ENCODE measurements at places on chromosomes 2 and 18. TPM values are rescaled to one million over a fixed set of nuclear protein-coding genes. Genes with fewer than 3 reads are reported as not detected.

DNA sequence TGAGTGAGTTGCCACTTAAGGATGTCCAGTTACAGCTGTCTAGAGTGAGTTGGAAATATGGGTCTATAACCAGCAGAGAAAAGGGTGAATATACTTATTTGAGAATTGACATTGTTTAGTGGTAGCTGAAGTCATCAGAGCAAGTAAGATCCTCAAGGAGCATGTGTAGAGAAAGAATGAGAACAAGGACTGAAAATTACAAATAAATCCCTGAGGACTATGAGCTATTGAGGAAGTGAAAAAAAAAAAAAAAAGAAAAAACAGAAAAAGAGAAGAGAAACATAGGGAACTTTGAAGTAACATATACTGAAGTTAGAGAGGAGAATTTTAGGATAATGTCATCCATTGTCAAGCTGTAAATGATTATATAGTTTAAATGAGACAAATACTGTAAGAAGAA lies 134.0 kb upstream of the CCDC68 start:
- H3K4me1 ChIP-seq: peaks cover 20% of the 10 kb centered on the region
- H3K4me3 ChIP-seq: no peak overlapping the region
- H3K27ac ChIP-seq: no peak overlapping the region
- no peak for DNase-seq

DNA sequence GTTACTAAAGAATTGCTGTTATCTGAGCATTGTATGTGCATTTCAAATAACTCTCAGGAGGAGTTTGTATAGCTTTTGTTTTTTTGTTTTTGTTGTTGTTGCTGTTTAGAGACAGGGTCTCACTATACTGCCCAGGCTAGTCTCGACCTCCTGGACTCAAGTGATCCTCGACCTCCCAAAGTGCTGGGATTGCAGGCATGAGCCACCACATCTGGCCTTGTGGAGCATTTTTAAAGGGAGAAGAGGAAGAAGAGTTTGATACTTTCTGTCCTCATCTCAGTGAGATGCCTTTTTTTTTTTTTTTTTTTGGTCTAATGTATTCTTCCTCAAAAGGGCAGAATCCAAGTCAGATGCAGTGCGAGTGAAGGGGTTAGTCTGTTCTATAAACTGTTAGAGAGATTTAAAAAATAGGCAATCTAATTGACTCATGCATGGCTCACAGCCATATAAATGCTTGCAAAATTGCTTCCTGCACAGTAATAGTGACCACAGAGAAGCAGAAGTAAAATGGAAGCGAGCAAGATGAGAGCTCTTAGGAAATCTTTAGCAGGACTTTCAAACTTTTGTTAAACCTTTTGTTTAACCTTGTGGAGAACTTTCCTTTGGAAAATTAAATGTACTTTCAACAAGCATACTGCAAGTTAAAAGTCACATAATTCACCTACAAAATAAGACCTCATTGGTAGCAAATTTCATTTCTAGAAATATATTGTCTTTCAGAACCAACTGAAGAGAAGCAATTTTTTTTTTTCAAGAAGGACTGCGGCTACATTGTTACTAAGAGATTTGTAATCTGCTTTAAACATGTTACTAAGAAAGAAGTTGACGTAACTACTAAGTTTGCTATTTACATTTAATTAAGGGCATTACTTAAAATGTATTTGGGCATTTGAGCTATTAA lies 52.3 kb upstream of the ROCK1 start:
- H3K27ac ChIP-seq: peak overlapping the region; percentile 97
- H3K36me3 ChIP-seq: no peaks in the 10 kb centered on the region
- peak; percentile 93 for DNase-seq

DNA sequence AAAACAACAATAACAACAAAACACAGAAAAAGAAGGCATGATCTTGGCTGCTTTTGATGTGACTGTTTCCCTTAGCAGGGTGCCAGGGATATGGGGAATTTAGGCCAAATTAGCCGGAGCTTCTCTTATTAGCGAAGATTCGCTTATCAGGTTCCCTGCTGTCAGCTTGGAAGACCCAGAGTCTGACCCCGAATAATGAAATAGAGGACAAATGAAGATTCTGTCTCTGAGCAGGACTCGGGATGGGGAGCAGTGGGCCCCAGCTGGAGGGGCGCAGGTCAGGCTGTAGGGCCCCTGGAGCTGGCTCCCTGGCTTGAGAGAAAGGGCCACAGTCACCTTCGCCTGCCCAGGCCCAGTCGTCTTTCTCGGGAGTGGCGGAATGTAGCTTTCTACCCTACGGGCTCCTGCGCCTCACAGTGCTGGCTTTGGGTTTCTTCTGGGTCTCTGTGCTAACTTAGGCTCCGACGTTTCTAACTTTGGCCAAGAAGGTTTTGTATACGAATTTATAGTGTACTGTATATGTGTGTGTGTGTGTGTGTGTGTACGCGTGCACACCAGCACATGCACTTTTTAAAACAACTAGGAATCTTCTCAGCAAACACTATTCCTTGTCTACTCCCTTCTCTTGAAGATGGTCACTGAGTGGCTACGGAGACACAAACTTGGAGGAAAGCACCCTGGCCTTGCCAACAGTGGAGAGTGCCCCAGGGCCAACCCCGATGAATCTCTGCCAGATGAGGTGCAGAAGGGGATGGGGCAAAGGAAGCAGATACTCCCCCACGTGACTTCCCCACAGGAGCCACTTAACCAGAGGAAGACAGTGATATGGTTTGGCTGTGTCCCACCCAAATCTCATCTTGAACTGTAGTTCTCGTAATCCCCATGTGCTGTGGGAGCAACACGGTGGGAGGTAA lies 195.6 kb upstream of the COPS8 start:
- no peak overlapping the region for H3K4me3 ChIP-seq
- DNase-seq: no peak
- H3K36me3 ChIP-seq: no peaks in the 10 kb centered on the region
- no peaks in the 10 kb centered on the region for H3K27me3 ChIP-seq
- H3K27ac ChIP-seq: no peak overlapping the region

GRCh38 chr2:229675569-229675968 lies 38.8 kb downstream of the DNER start:
- H3K4me3 ChIP-seq: no peak overlapping the region
- no peak overlapping the region for H3K27ac ChIP-seq
- no peaks in the 10 kb centered on the region for H3K4me1 ChIP-seq
- H3K36me3 ChIP-seq: no peaks in the 10 kb centered on the region

DNA sequence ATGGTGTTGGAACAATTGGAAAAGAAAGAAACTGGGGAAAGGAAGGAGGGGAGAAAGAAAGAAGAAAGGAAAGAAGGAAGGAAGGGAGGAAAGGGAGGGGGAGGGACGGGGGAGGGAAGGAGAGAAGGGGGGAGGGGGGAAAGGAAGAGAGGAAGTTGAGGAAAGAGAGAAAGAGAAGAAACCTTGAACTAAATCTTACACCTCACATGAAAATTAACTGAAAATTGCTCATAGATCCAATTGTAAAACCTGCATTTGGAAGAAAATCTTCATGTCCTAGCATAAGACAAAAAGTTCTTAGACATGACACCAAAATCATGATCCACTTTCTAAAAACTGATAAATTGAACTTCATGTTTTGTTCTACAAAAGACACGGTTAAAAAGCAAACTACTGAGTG lies 163.8 kb downstream of the EXOC6B start:
- H3K4me1 ChIP-seq: no peaks in the 10 kb centered on the region
- no peaks in the 10 kb centered on the region for H3K36me3 ChIP-seq
- DNase-seq: no peak
- no peak overlapping the region for H3K27ac ChIP-seq

DNA sequence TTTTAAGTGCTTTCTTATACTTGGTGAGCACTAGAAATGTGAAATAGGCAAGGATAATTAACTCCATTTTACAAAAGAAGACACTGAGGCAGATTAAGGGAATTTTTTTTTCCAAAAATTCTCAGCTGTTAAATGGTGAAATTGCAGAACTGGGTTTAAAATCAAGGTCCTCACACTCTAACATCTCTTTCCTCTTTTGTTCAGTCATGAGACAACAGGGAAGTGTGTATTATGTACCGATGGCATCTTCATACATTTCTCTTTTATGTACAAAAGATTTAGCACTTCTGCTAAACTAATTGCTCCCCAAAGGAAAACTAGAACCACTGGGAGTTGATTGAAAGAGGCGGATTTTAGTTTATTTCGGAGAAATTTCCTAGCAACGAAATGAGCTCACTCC lies 203.0 kb downstream of the SETBP1 start:
- no peak for DNase-seq
- no peaks in the 10 kb centered on the region for H3K36me3 ChIP-seq
- H3K27me3 ChIP-seq: no peaks in the 10 kb centered on the region
- H3K27ac ChIP-seq: no peak overlapping the region
- H3K4me1 ChIP-seq: peaks cover 29% of the 10 kb centered on the region
- H3K4me3 ChIP-seq: no peak overlapping the region

GRCh38 chr2:137000811-137001210 lies 235.5 kb downstream of the THSD7B start:
- H3K36me3 ChIP-seq: no peaks in the 10 kb centered on the region
- DNase-seq: no peak
- H3K27me3 ChIP-seq: no peaks in the 10 kb centered on the region
- H3K27ac ChIP-seq: no peak overlapping the region
- H3K4me1 ChIP-seq: no peaks in the 10 kb centered on the region

- H3K4me3 ChIP-seq: peak overlapping the region; percentile 33
- DNase-seq: no peak
- peak overlapping the region; percentile 59 for H3K27ac ChIP-seq
- H3K36me3 ChIP-seq: peaks cover 4% of the 10 kb centered on the region
Observed at GRCh38 chr2:190947141-190947540, 66.5 kb downstream of the GLS start.

- no peak overlapping the region for H3K27ac ChIP-seq
- no peaks in the 10 kb centered on the region for H3K4me1 ChIP-seq
- no peaks in the 10 kb centered on the region for H3K36me3 ChIP-seq
Observed at GRCh38 chr2:21422724-21423522, 299.2 kb downstream of the TDRD15 start.

DNA sequence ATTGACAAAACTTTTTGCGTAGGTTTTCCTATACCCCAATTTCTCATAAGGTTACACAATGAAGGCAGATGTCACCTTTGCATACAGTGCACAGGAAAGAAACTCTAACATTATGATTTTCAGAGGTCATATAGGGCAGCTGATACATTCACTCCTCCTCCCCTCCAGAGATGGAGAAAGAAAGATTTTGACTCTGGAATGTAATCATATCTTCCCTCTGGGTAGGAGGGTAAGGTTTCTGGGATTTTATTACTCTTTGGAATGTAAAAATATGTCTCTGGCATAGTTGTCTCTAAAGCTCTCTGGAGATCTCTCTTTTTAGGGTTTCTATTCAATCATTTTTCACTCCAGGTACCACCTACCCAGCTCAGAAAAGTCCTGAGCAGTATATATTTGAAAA lies 398.3 kb downstream of the GPD2 start:
- no peak overlapping the region for H3K27ac ChIP-seq
- H3K4me3 ChIP-seq: no peak overlapping the region
- H3K36me3 ChIP-seq: no peaks in the 10 kb centered on the region
- no peak for DNase-seq
- H3K4me1 ChIP-seq: no peaks in the 10 kb centered on the region

DNA sequence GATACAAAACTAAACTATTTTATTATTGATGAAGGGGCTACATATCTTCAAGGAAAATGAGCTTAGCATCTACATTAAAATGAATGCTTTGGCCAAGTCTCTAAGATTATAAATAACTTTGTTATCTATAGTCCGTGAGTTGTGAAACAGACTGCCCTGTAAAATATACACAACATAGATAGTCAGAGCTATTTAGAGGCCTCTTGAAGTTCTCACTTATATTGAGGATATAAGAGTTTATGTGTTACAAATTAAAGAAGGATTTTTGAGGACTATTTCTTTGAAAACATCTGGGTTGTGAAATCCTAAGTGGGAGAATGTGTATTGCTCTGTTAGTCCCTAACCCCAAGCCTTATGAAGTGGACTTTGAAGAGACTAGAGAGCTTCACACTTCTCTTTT lies 292.0 kb upstream of the CDH2 start:
- H3K4me1 ChIP-seq: no peaks in the 10 kb centered on the region
- DNase-seq: no peak
- no peaks in the 10 kb centered on the region for H3K27me3 ChIP-seq
- H3K4me3 ChIP-seq: no peak overlapping the region
- no peak overlapping the region for H3K27ac ChIP-seq
- no peaks in the 10 kb centered on the region for H3K36me3 ChIP-seq

- peak; percentile 39 for DNase-seq
- H3K4me3 ChIP-seq: no peak overlapping the region
- H3K36me3 ChIP-seq: no peaks in the 10 kb centered on the region
- peaks cover 5% of the 10 kb centered on the region for H3K4me1 ChIP-seq
- no peak overlapping the region for H3K27ac ChIP-seq
Observed at GRCh38 chr2:108630567-108631405, 88.5 kb upstream of the RANBP2 start.

DNA sequence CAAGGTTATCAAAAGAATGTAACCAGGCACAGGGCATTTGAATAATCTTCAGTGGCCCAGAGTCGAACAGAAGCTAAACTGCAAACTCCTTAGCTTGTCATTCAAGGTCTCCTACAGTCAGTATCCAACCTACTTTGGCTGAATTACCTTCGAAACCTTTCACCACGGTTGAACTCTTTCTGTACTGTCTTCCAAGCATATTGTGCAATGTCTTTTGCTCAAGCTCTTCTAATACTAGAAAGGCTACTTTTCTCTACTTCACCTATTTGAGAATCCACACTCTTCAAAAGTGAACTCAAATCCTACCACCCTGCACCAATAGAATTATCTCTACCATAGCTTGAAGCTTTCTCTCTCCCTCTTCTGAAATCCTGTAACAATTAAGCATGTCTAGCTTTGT lies 142.9 kb downstream of the NR4A2 start:
- no peaks in the 10 kb centered on the region for H3K36me3 ChIP-seq
- no peak overlapping the region for H3K27ac ChIP-seq
- no peak overlapping the region for H3K4me3 ChIP-seq
- H3K4me1 ChIP-seq: no peaks in the 10 kb centered on the region

- no peak overlapping the region for H3K27ac ChIP-seq
- DNase-seq: no peak
- peaks cover 40% of the 10 kb centered on the region for H3K36me3 ChIP-seq
- H3K4me1 ChIP-seq: no peaks in the 10 kb centered on the region
- H3K4me3 ChIP-seq: no peak overlapping the region
Observed at GRCh38 chr2:230505162-230505561, 89.2 kb downstream of the SP100 start.

Gene FAM228A
- total RNA-seq: 2.1 TPM

Gene RBM44
- total RNA-seq: 0.11 TPM

Gene MEP1B
- not detected for total RNA-seq

Gene IFIH1
- total RNA-seq: 1.6 TPM

Gene ALPP
- not detected for total RNA-seq

Gene OR6B2
- total RNA-seq: not detected

Gene CHRND
- total RNA-seq: not detected

Gene PARD3B
- total RNA-seq: 8.1 TPM

Gene AFF3
- 0.76 TPM for total RNA-seq

Gene SIGLEC15
- 0.22 TPM for total RNA-seq
